ENCODE measurements at places on chromosomes 5 and 9.

DNA sequence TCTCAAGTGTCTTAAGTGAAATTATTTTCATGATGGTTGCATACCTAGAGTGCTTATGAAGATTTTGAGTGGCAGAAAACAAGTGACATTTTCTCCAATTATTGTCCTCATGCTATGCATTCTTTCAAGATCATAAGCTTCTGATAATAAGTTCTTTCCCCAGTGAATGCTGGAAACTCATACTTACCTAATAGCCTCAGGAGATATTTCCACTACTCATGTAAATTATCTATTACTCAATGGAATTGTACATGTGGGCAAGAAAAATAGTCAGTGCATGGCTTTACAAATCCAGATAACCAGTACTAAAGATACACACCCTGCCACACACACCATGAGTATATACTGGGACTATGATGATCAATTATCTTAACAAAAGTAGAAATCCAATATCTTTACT is 1219.4 kb upstream of the C9orf72 start:
- no peak overlapping the region for H3K27ac ChIP-seq
- H3K36me3 ChIP-seq: no peaks in the 10 kb centered on the region
- H3K4me1 ChIP-seq: no peaks in the 10 kb centered on the region
- H3K4me3 ChIP-seq: no peak overlapping the region
- H3K27me3 ChIP-seq: no peaks in the 10 kb centered on the region
- DNase-seq: no peak

DNA sequence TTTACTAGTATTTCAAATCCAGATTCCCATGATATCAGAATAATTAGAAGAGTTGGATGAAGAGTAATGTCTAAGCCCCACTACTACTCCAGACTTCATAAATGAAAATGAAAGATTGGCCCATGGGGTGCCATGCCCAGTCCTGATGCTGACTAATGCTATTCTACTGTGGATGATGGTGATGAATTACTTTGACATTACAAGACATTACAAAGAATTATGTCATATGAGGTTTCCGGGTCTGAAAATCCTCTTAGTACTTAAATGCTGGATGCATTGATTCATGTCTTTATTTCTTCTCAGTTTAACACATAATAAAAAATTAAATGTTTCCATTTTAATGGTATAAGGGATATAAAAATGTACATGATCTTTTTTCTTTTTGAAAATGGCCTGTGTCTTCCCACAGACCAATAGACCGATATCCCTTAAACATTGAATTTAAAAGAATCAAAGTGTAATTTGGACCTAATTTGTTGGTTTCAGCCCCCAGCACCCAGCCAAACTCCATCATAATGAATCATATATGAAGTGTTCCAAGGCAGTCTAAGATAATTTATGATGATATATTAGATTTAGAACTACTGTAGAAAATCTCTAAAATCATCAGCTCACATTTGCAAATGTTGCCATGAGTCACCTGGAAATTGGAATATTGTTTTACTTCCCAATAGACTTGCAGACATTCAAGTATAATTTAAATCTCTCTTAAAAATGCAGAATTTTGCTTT is 223.6 kb upstream of the SGCD start:
- no peak for DNase-seq
- H3K36me3 ChIP-seq: no peaks in the 10 kb centered on the region
- no peaks in the 10 kb centered on the region for H3K4me1 ChIP-seq
- no peaks in the 10 kb centered on the region for H3K27me3 ChIP-seq

- no peak for DNase-seq
- H3K4me1 ChIP-seq: peaks cover 11% of the 10 kb centered on the region
- no peaks in the 10 kb centered on the region for H3K36me3 ChIP-seq
These were observed 166.6 kb downstream of the TSSK1B start for GRCh38 chr5:113268232-113268631.

DNA sequence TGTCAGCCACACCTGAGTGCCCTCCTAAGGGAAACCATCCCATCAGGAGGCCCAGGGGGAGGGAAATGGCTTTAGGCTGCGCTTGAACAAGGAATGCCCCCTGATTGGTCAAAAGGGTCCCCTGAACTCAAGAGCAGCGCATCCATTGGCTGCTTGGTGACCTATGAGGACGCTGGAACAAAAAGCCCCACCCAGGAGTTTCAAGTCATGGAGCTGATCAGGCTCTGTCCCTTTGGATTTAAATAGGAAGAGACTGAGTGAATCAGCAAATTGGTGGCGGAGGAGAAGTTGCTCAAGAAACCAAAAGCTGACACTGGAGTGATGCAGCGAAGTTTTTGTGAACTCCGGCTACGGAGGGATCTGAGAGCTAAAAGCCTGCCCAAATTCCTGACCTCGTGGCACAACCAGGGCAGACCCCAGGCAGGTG is 66.7 kb downstream of the SMIM23 start:
- no peak overlapping the region for H3K27ac ChIP-seq
- DNase-seq: no peak
- no peaks in the 10 kb centered on the region for H3K27me3 ChIP-seq
- H3K4me3 ChIP-seq: no peak overlapping the region

DNA sequence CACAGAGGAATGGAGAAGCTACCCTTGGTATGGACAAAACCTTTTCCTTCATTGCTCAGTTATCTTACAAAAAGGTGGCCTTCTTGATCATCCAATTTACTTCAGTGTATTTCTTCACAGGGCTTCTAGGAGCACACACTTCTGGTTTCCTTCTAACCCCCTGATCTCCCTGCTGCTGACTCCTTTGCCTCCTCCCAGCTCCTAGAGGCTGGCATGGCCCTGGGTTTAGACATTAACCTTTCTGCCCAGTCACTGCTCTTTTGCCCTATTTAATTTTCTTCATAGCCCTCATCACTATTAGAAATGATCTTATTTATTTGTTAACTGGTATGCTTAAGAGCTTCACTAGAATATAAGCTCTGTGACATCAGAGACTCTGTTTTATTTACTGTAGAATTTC is 63.2 kb downstream of the ANKRD55 start:
- H3K4me1 ChIP-seq: no peaks in the 10 kb centered on the region
- no peaks in the 10 kb centered on the region for H3K27me3 ChIP-seq
- no peaks in the 10 kb centered on the region for H3K36me3 ChIP-seq

DNA sequence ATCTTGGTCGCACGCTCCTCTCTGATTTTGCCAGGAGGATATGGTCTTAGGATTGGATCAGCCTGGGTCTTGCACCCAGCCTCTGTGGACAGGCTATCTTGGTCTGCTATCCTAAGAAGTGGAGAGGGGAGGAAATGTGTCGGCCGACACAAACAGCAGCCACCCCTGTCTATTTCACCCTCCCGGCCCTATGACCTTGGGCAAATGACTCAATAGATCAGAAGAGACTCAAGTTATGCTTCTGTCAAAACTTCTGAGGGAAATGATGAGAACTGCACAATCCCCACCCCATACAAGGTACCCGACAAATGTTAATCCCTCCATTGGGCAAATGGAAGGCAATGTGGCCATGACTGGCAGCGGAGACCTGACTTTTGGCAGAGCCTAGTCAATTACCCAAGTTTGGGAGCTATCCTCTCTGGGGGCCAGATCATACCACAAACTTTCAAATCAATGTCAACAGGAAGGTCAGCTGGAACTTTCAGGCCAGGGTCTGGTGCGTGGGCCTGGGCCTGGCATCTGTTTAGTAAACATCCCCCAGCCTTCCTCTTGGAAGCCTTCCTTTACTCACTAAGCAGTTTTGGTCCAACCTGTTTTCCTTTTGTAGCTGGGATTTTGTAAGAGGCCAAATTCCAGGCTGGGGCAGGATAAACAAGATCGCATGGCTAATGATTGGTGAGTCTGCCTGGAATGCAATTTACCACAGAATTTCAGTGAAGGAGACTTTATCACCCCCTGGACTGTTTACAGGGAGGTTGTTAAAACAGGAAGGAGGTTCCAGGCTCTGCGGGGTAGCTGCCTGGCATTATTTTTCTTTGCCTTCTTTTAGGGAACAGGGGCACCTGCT is 64.2 kb upstream of the CPEB4 start:
- peaks cover 14% of the 10 kb centered on the region for H3K4me1 ChIP-seq
- H3K27ac ChIP-seq: no peak overlapping the region
- DNase-seq: peak; percentile 5
- H3K36me3 ChIP-seq: no peaks in the 10 kb centered on the region

DNA sequence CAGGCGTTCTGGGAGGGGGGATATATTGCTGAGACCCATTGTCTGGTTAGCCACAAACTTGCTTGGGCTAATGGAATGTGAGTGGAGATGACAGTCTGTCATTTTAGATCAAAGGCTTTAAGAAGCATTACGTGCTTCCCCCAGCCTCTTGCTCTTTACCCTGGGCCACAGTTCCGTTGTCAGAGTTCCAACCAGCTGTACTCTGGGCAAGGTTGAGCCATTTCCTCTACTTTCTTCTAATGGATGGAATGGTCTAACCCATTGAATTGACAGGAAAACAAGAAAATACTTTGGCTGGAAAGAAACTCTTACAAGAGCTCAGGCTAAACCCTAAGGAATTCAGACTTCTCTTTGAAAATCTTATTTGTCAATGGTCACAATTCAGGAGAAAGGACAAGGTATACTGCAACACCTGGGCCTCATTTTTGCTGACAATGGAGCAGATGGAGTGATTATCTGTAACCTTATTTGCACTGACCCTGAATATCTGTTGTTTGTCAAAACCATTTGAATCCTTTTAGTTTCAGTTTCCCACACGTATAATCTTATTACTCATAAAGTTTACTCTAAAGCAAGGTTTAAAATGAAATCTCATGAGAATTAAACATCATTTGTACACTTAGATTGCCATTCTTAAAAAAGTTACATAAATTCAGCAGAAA is 231.4 kb downstream of the PDE4D start:
- no peak for DNase-seq
- H3K27me3 ChIP-seq: no peaks in the 10 kb centered on the region
- H3K36me3 ChIP-seq: no peaks in the 10 kb centered on the region
- no peaks in the 10 kb centered on the region for H3K4me1 ChIP-seq
- H3K4me3 ChIP-seq: no peak overlapping the region

DNA sequence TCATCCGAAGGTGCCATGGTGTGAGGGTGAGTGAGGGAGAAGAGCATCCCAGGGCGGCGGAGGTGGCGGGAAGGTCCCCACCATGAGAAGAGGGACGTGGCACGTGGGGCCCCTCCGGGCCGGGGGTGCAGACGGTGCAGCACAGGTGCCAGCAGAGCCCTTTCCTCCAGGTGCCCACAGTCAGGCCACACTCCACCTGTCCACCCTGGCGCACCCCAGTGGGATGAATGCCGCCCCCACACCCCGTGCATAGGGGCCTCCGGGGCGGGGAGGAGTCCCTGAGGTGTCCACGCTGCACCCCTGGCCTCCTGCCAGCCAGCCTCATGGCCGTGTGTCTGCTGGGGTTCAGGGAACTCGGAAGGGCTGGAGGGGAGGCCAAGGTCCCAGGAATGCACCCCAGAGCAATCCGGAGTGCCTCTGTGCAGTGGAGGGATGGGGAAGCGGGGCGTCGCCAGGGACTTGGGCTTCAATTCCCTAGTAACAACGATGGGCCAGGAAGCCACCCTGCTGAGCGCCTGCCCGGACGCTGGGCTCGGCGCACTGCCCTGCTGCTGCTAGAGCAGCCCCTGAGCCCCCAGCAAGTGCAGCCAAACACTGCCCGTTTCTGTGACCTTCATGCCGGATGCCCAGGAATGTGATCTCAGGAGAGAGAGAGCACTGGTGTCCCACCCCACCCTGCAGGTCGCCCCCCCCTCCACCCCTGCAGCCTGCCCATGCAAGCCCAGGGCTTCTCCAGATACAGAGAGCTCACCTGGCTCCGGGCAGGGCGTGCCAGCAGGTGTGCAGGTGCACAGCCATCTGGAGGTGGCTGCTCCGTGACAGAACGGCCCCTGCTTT is 8.8 kb upstream of the NACC2 start:
- H3K27me3 ChIP-seq: no peaks in the 10 kb centered on the region
- no peak overlapping the region for H3K4me3 ChIP-seq
- H3K27ac ChIP-seq: no peak overlapping the region
- H3K36me3 ChIP-seq: no peaks in the 10 kb centered on the region
- DNase-seq: no peak

- H3K27ac ChIP-seq: no peak overlapping the region
- H3K36me3 ChIP-seq: no peaks in the 10 kb centered on the region
- H3K4me1 ChIP-seq: peaks cover 4% of the 10 kb centered on the region
- DNase-seq: no peak
- no peaks in the 10 kb centered on the region for H3K27me3 ChIP-seq
These were observed 30.5 kb upstream of the F2RL1 start for GRCh38 chr5:76788362-76788761.

- peaks cover 14% of the 10 kb centered on the region for H3K4me1 ChIP-seq
- no peak for DNase-seq
- no peaks in the 10 kb centered on the region for H3K27me3 ChIP-seq
- no peak overlapping the region for H3K27ac ChIP-seq
These were observed 219.0 kb downstream of the AOPEP start for GRCh38 chr9:94945197-94946144.

- no peak overlapping the region for H3K27ac ChIP-seq
- H3K36me3 ChIP-seq: peaks cover 63% of the 10 kb centered on the region
- H3K4me3 ChIP-seq: no peak overlapping the region
- no peaks in the 10 kb centered on the region for H3K27me3 ChIP-seq
- H3K4me1 ChIP-seq: peaks cover 8% of the 10 kb centered on the region
These were observed 4.7 kb downstream of the NOL6 start for GRCh38 chr9:33468797-33469621.

GRCh38 chr5:164244-164643 is 27.1 kb upstream of the LRRC14B start:
- no peak for DNase-seq
- H3K4me1 ChIP-seq: peaks cover 2% of the 10 kb centered on the region
- peak overlapping the region; percentile 49 for H3K27ac ChIP-seq
- H3K36me3 ChIP-seq: peaks cover 3% of the 10 kb centered on the region
- H3K27me3 ChIP-seq: no peaks in the 10 kb centered on the region

GRCh38 chr9:25537808-25538207 is 140.4 kb downstream of the TUSC1 start:
- H3K36me3 ChIP-seq: no peaks in the 10 kb centered on the region
- H3K4me1 ChIP-seq: peaks cover 2% of the 10 kb centered on the region
- no peak overlapping the region for H3K27ac ChIP-seq
- H3K4me3 ChIP-seq: no peak overlapping the region
- H3K27me3 ChIP-seq: no peaks in the 10 kb centered on the region
- DNase-seq: no peak

GRCh38 chr5:58188262-58188651 is 271.6 kb downstream of the PLK2 start:
- peaks cover 4% of the 10 kb centered on the region for H3K4me1 ChIP-seq
- H3K4me3 ChIP-seq: no peak overlapping the region
- DNase-seq: no peak

DNA sequence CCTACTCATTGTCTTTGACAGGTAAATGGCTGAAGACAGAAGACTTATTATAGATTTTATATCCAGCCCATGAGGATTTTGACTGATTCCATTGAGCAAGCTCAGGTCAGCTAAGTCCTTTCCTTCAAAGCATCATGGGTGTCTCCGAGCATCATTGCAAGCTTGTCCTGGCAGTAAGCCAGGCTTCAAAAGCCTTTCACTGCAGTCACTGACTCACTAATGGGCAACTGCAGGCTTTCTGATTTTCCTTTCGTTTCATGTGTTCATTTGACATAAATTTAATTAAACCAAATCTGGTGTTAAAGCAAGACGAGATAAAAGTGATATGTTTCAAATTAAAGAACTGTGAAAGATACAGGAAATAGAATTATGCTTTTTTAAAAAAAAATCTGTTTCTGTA is 426.2 kb downstream of the ANXA1 start:
- H3K4me1 ChIP-seq: no peaks in the 10 kb centered on the region
- no peaks in the 10 kb centered on the region for H3K36me3 ChIP-seq
- DNase-seq: no peak
- no peaks in the 10 kb centered on the region for H3K27me3 ChIP-seq
- H3K27ac ChIP-seq: no peak overlapping the region
